ENCODE measurements at places on chromosomes 5 and 9. TPM values are rescaled to one million over a fixed set of nuclear protein-coding genes. Genes with fewer than 3 reads are reported as not detected.

TXNDC8 gene
- not detected for total RNA-seq

NPR3 gene
- total RNA-seq = 14.7 TPM

SRP19 gene
- total RNA-seq = 85.3 TPM

SV2C gene
- total RNA-seq = not detected

AQP7 gene
- total RNA-seq = 0.25 TPM

CEMIP2 gene
- total RNA-seq = 59.7 TPM

CCL27 gene
- 0.33 TPM for total RNA-seq

RLN2 gene
- 0.28 TPM for total RNA-seq

FRMD3 gene
- 5.4 TPM for total RNA-seq

TRPM3 gene
- not detected for total RNA-seq

VLDLR gene
- 17.3 TPM for total RNA-seq

NUDCD2 gene
- 33.8 TPM for total RNA-seq

NFX1 gene
- 31.7 TPM for total RNA-seq

FER gene
- total RNA-seq = 4.9 TPM

PLPP7 gene
- total RNA-seq = not detected

SNAPC4 gene
- 10.4 TPM for total RNA-seq

PLEKHG4B gene
- total RNA-seq = 1.8 TPM

FREM1 gene
- total RNA-seq = not detected

CAVIN4 gene
- 0.32 TPM for total RNA-seq

ZBED3 gene
- 4.1 TPM for total RNA-seq

KIF24 gene
- 3.5 TPM for total RNA-seq

SLC6A18 gene
- total RNA-seq = not detected

TLX3 gene
- total RNA-seq = not detected

CPLANE1 gene
- 4.1 TPM for total RNA-seq

ZDHHC11 gene
- 15.8 TPM for total RNA-seq

SLC4A9 gene
- total RNA-seq = 0.02 TPM

FIBCD1 gene
- total RNA-seq = 25.1 TPM

SEMA6A gene
- total RNA-seq = 0.15 TPM

CDH6 gene
- 0.07 TPM for total RNA-seq

NREP gene
- 3.6 TPM for total RNA-seq

LSM11 gene
- total RNA-seq = 2.4 TPM

YIPF5 gene
- total RNA-seq = 82.6 TPM

WDR41 gene
- total RNA-seq = 38.3 TPM

CARD19 gene
- 64.5 TPM for total RNA-seq

MLLT3 gene
- 17.4 TPM for total RNA-seq

STXBP1 gene
- 16.9 TPM for total RNA-seq

OLFML2A gene
- total RNA-seq = 31.4 TPM

LCN2 gene
- 3.4 TPM for total RNA-seq

LCP2 gene
- total RNA-seq = not detected

ADAMTS2 gene
- total RNA-seq = 0.03 TPM

SLC1A1 gene
- 1.2 TPM for total RNA-seq

FRRS1L gene
- 0.27 TPM for total RNA-seq

CATSPER3 gene
- total RNA-seq = 0.15 TPM

PARP8 gene
- 0.07 TPM for total RNA-seq

ST8SIA4 gene
- total RNA-seq = 0.29 TPM

PPIC gene
- 18.7 TPM for total RNA-seq

SPATA31A3 gene
- total RNA-seq = not detected

GRAMD2B gene
- total RNA-seq = 1.1 TPM

DMRT3 gene
- not detected for total RNA-seq

ALDOB gene
- not detected for total RNA-seq

FOXD4L3 gene
- total RNA-seq = 0.14 TPM

MARCHF3 gene
- total RNA-seq = 1.5 TPM

SEMA4D gene
- total RNA-seq = 4.3 TPM

TENT4A gene
- 21.4 TPM for total RNA-seq

IFNA13 gene
- total RNA-seq = not detected

PCDHB12 gene
- not detected for total RNA-seq

Measured in A549 treated with AZD2906 at 1 μM for 4 hours (cell line).